ENCODE measurements at places on chromosomes 12 and 14.

- DNase-seq, result no peak
Observed at GRCh38 chr12:23640754-23641153, 308.7 kb downstream of the SOX5 start.

DNA sequence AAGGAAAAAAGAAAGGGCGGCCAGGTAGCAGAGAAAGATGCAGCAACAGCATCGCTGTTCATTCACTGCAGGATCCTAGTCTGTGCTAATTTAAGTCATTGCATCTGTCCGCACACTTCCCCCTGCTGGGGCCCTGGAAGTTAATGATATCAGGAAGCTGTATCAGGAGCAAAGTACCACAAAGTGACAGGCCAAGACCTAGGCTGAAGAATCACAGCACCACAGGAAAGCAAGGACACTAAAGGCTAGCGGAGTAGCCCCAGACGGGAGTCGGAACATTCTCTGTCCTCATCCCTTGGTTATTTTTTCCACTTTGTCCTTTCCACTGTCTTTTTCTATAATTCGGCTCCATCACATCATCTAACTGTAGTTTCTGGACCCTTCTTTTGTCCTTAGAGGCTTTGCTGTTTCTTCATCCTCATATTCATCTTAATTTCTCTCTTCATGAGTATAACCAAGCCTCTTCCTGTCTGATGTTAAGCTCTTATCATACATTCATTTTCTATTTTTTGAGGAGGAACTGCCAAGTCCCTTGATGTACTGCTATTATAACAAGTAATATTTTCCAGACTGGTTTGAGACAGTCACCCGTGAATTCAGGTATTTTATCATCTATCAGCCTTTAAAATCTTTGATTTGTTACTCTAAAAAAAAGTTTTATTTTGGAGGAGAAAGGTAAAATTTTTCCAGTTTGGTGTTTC, 28.3 kb downstream of the DUSP16 start:
- no peak for DNase-seq

DNA sequence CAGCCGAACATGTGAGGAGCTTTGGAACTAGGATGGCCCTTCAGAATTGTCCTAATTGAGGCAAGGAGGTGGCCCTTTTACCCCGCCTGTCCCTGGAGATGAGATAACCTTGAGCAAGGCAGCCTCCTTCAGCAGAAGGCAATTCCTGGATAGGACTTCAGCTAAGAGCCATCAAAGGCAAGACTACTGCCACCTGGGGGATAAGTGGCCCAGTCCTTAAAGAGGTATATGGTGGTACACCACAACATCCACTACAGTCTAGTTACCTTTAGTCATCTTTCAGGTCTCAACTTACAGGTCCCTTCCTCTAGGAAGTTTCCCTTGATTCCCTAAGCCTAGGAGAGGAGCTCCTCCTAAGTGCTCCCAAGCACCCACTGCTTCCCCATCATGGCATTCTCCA, 204.2 kb upstream of the CDKN3 start:
- DNase-seq, result no peak

DNA sequence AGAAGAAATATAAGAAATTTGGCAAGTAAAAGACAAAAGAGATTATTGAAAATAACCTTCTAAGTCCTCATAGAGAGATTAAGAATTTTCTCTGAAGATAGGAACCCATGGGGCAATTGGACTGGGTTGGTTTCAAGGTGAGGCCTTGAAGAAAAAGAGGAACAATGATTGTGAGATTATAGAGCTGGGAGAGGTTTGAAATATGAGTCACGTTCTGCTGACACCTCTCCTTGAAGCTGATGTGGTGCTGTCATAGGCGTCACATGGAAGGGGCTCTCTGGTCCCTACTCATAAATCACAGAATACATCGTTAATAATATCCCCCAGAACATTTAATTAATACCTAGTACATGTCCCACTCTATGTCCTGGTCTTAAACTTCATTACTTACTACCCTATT, 227.6 kb upstream of the PDE3A start:
- no peak for DNase-seq

DNA sequence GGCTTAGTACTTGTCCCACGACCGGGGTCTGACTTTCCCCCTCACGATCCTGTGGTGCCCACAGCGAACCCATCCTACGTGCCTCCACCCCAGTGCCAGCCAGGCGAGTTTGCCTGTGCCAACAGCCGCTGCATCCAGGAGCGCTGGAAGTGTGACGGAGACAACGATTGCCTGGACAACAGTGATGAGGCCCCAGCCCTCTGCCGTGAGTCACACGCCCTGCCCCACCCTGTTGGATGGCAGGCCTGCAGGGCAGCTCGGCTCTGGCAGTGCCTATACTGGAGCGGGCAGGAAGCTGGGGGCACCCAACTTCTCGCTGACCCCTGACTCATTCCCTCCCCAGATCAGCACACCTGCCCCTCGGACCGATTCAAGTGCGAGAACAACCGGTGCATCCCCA, 18.3 kb upstream of the LRP1-AS start:
- no peak for DNase-seq

GRCh38 chr12:46410495-46410894, 37.9 kb upstream of the SLC38A2 start:
- no peak for DNase-seq

- no peak for DNase-seq
Observed at GRCh38 chr12:56128670-56129205, 671 bp downstream of the ESYT1 start.

GRCh38 chr14:91149462-91149861, 35.6 kb downstream of the DGLUCY start:
- DNase-seq, result peak; percentile 28

DNA sequence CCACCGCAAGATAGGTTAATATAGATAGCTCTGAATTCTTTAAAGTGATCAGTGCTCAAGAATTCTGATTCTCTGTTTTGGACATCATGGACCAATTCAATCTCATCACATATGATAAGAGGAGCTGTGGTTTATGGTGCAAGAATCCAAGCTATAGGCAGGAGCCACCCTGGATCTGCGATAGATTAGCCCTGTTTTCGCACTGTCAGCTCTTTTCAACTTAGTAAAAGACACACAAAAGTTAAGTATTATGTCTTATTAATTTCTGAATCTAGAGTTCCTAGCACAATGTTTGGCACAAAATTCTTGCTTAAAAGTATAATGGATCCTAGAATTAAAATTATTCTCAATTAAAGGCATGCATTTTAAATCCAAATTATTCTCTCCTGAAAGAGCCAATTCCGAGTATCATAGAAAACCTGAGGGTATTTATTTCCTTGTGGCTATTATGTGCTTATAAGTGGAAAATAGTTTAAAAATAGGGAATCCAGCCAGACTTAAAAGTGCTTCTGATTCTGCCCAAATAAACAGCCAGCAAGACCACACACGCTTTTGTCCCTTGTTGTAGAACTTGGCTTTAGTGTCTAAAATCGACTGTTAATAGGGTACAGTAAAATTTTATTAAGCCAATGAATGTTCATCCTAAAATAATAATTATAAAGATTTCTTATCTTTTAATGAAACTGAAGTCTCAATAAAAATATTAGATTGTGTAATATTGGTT, 184.9 kb upstream of the FLRT2 start:
- DNase-seq, result no peak

DNA sequence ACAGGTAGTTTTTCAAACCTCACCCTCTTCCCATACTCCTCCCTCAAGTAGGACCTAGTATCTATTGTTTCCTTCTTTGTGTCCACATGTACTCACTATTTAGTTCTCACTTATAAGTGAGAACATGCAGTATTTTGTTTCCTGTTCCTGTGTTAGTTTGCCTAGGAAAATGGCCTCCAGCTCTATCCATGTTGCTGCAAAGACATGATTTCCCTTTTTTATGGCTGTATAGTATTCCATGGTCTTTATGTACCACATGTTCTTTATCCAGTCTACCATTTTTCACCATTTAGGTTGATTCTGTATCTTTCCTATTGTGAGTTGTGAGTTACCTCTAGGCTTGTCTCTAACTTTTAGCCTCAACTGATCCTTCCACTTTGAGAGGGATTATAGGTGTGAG, 310.7 kb downstream of the PRKD1 start:
- no peak for DNase-seq

- DNase-seq, result no peak
Observed at GRCh38 chr12:116310082-116310481, 32.6 kb upstream of the MED13L start.

GRCh38 chr12:116651089-116651488, 86.8 kb downstream of the SPRING1 start:
- no peak for DNase-seq

DNA sequence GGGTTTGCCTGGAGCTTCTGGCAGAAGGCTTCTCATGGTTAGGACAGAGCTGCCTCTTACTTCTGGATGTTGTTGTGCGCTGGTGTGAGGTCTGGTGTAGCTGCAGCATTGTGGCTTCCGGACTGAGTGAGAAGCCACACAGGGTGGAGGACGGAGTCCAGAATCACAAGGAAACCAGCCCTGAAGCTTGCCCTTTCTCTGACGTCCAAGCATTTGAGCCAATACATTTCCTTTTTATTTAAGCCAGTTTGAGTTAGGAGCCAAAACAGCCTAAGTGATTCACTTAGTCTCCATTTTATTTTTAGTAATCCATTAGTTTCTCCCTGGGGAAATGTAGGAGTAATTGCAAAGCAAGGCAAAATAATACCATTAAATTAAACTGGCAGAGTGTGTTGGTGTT, 402.4 kb upstream of the RGS6 start:
- no peak for DNase-seq

DNA sequence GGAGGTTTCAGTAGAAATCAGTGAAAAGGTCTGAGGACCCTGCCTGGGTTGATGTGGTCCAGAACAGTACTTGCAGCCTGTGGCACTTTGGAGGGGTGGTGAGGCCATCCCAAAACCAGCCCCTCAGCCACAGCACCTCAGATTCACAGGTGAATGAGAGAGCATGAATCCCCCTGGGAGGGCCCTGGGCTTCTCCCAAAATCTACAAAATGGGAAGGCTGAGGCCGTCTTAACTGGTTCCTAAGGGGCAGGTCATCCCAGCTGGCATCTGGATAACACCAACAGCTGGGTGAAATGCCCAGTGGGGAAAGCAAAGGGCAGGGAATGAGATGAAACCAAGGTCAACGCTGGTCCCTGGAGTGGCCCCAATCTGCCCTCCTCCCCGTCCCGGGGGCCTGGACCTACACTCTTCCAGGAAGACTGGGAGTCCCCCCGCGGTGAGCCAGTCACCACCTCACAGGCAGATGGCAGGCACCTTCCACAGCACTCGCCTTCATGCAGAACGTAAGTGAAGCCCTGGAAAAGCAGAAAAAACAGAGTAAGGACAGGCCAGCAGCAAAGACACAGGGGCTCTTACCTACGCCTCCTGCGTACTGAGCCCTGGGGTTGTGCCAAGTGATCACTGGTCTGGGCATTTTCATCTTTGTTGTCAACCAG, 26.3 kb upstream of the ANO2 start:
- DNase-seq, result no peak

DNA sequence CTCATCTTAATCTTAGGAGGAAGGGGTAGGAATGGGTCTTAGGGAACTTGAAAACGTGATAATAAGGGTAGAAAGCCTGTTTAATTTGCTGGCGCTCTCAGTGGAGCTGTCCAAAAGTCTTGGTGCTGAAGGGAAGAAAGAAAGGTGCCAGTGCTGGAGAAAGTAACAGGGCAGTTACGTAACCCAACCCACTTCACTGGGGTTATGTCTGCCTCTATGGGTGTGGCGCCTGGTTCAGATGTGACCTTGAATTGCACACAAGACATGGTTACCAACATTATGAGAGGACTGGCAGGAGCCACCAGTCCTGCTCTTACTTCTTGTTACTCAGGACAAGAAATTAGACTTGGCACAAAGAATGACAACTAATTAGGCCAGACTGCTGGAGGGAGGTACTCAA, 18.6 kb upstream of the GPATCH2L start:
- peak; percentile 35 for DNase-seq

- DNase-seq, result peak; percentile 29
Observed at GRCh38 chr12:51118706-51119105, 35.3 kb upstream of the CSRNP2 start.

GRCh38 chr12:3527181-3527580, 36.2 kb downstream of the PRMT8 start:
- DNase-seq, result peak; percentile 88

DNA sequence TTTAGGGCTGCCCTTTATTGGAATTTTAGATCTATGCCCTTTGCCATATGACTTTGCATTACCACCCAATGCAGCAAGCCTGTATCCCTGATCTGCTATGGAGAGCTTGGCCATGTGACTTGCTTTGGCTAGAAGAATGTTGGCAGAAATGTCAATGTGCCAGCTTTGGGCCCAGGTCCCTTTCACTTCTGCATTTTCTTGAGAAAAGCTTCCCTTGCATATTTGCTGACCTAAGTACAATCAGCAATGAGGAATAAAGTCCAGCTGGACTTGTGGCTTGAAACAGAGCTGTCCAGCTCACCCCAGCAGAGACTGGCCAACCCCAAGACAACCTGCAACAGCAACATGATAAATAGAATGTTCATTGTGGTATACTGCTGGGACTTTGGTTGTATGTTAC, 135.9 kb downstream of the PAH start:
- DNase-seq, result no peak

DNA sequence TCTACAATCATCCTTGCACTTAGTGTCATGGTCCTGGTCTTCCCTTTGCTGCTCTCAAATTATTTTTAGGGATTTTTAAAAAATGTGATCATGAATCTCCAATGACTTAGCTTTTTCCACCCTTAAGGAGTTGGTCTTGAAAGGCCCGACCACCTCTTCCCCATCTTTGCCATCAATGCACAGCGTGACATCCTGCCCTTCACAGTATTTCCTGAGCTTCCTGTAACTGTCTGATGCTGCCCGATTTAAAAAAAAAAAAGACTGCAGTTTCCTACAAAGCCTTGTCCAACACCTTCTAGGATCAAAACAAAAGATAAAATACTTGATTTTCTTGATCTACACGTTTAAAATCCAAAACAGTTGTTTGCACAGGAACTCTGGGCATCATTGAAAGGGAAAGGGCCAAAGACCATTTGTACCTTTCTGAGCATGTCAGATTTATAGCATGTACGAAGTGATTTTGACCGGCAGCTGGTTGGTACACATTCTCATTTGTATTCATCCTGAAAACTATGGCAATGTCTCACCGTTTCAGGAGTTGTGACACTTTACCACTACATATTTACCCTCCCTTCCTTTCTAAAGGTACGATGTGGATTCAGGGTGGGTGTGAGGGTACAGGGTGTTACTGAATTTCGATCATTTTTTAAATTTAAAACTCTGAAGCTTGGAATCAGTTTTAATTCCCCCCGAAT, 7.4 kb upstream of the ELK3 start:
- no peak for DNase-seq
